ENCODE measurements at places on chromosomes 16 and 17. TPM values are rescaled to one million over a fixed set of nuclear protein-coding genes. Genes with fewer than 3 reads are reported as not detected.

GRCh38 chr17:67633751-67634211 lies 84.0 kb upstream of the NOL11 start:
- peaks cover 12% of the 10 kb centered on the region for H3K4me1 ChIP-seq
- H3K27ac ChIP-seq, result no peak overlapping the region
- H3K4me3 ChIP-seq, result no peak overlapping the region
- no peak for DNase-seq
- H3K36me3 ChIP-seq, result no peaks in the 10 kb centered on the region
- no peaks in the 10 kb centered on the region for H3K27me3 ChIP-seq

DNA sequence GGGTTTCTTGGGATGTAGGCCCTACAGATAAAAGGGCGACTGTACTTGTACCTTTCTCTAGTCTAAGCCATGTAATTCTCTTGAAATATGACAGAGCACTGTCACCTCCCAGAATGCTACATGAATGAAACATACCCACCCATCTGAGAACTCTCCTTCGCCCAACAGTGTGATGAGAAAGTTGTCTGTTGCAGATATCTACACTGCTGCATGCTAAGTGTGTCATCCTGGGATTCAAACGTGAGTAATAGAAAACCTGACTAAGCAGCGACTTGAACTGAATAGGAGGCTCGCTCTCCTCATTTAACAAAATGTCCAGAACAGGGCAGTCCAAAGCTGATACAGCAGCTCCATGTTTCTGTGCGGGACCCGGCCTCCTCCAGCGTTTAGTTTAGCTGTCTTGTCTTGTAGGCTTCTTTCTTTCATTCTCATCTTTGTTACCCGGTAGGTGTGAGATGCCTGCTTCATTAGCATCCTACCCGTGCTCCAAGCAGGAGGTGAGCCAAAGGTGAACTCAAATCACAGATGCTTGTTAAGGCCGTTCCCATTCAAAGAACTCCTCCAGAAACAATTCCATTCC lies 211.9 kb downstream of the PRKCA start:
- H3K27me3 ChIP-seq, result no peaks in the 10 kb centered on the region
- no peak overlapping the region for H3K27ac ChIP-seq
- H3K36me3 ChIP-seq, result no peaks in the 10 kb centered on the region

DNA sequence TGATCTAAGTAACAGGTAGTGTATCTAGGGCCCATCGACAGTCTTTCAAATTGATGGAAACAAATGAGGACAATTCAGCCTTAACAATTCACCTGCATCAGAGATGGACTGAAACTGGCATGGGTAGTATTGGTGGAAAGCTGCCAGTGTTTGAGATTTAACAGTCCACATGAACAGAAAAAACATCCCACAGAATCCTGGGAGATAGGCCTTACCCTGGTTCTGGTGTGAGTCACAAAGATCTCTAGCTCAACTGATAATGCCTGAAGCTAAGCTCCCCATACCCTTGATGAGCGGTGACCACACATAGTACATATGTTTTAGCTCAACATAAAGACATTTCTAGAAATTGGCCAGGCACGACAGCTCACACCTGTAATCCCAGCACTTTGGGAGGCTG lies 21.9 kb downstream of the CRK start:
- DNase-seq, result no peak
- no peak overlapping the region for H3K4me3 ChIP-seq
- H3K4me1 ChIP-seq, result peaks cover 7% of the 10 kb centered on the region
- no peaks in the 10 kb centered on the region for H3K36me3 ChIP-seq
- H3K27ac ChIP-seq, result no peak overlapping the region

Gene TLCD1
- total RNA-seq, result not detected

Gene ASPA
- total RNA-seq, result 1.2 TPM

- H3K4me3 ChIP-seq, result peak overlapping the region; percentile 86
- H3K27ac ChIP-seq, result peak overlapping the region; percentile 69
- peaks cover 2% of the 10 kb centered on the region for H3K4me1 ChIP-seq
- no peaks in the 10 kb centered on the region for H3K36me3 ChIP-seq
- H3K27me3 ChIP-seq, result no peaks in the 10 kb centered on the region
These were observed 29.7 kb downstream of the FAM222B start for GRCh38 chr17:28812748-28813377.

DNA sequence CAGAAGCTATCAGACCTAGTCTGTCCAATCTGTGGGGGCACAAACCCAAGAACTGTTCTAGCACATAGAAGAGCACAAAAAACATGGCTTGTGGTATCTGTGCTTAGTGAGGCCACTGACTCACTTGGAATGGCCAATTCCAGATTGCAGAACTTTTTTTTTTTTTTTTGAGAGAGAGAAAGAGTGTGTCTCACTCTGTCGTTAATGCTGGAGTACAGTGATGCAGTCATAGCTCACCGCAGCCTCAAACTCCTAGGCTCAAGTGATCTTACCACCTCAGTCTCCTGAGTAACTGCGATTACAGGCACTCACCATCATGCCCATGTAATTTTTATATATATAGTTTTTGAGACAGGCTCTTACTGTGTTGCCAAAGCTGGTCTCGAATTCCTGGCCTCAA lies 77.2 kb upstream of the CLEC3A start:
- H3K27ac ChIP-seq, result no peak overlapping the region
- no peaks in the 10 kb centered on the region for H3K27me3 ChIP-seq
- H3K4me1 ChIP-seq, result no peaks in the 10 kb centered on the region
- no peak overlapping the region for H3K4me3 ChIP-seq
- no peaks in the 10 kb centered on the region for H3K36me3 ChIP-seq

GRCh38 chr17:57655553-57655952 lies 89.5 kb downstream of the CCDC182 start:
- no peaks in the 10 kb centered on the region for H3K27me3 ChIP-seq
- H3K36me3 ChIP-seq, result no peaks in the 10 kb centered on the region
- H3K4me1 ChIP-seq, result peaks cover 2% of the 10 kb centered on the region
- no peak overlapping the region for H3K27ac ChIP-seq

DNA sequence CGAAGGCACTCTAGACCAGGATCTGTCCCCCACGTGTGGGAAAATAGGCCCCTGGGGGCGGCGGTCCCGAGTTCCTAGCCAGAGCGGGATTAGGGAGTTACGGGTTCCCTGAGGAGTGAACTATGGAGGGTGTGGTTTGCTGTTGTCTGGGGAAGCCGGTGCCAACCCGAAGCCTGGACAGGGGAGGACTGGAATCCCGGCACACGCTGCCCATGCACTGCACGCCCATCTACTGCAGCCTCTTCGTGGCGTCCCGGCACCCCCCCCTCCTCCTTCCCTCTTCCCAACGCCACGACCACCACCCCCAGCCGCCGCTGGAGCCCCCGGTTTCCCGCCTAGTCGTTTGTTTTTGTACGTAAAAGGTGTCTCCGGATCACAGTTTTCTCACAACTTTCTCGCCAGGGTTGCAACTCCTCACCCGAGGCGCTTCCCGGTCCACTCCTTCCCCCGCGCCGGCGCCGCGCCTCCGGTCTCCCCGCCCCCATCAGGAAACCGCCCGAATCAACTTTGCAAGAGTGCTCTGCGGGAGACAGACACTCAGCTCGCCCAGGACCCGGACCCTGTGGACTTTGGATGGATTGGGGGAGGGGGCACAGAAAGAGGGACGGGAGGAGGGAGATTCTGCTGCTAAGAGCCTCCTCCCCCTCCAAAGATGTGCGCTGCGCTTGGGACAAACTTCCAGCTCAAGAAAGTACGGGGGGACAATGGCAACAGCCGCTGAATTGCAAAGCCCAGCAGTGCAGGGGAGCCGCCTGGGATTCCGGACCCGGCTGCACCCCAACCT lies 1.4 kb upstream of the LHX1 start:
- H3K27ac ChIP-seq, result no peak overlapping the region
- H3K27me3 ChIP-seq, result peaks cover 22% of the 10 kb centered on the region
- no peaks in the 10 kb centered on the region for H3K36me3 ChIP-seq
- no peak for DNase-seq
- H3K4me3 ChIP-seq, result no peak overlapping the region
- peaks cover 16% of the 10 kb centered on the region for H3K4me1 ChIP-seq

- H3K27ac ChIP-seq, result no peak overlapping the region
- H3K4me1 ChIP-seq, result peaks cover 1% of the 10 kb centered on the region
- no peak overlapping the region for H3K4me3 ChIP-seq
- H3K27me3 ChIP-seq, result no peaks in the 10 kb centered on the region
- no peaks in the 10 kb centered on the region for H3K36me3 ChIP-seq
These were observed 20.4 kb downstream of the CDH3 start for GRCh38 chr16:68665501-68665900.

DNA sequence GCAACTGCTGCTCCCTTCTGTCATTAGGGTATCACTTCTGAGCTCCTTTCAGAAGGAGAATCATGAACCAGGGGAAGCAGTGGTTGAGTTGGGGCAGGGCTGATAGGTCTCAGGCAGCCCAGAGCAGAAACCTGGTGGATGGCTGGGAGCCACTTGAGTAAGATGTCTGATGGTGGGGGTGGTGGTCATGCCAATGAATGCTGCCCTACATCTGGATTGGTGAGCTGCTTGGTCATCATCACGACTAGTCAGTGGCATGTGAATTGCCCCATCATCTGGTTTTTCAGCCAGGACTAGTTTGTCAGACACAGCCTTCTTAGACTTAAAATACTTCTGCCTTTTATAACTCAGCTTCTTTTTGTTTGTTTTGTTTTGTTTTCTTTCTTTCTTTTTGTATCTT lies 2.6 kb downstream of the GID4 start:
- H3K27ac ChIP-seq, result no peak overlapping the region
- no peaks in the 10 kb centered on the region for H3K27me3 ChIP-seq
- DNase-seq, result no peak

DNA sequence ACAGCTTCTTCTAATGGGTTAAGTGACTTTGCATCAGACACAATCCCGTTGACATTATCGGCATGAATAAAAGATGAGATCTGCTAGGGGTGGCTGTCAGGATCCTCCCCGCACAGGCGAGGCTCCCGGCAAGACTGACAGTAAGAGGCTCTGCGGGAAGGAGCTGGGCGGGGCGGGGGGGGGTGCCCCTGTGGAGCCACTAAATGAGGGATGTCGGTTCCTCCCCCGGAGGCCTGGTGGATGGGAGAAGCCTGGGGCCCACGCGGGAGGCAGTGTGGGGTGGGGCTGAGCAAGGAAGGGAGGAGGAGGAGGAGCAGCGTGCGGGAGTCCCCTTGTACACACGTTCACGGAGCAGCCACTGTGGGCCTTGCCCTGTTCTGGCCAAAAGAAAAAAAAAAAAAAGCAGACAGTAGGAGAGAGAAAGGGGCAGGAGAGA lies 190.9 kb upstream of the GSE1 start:
- H3K4me1 ChIP-seq, result no peaks in the 10 kb centered on the region
- H3K27ac ChIP-seq, result no peak overlapping the region
- no peaks in the 10 kb centered on the region for H3K27me3 ChIP-seq
- peak; percentile 48 for DNase-seq

DNA sequence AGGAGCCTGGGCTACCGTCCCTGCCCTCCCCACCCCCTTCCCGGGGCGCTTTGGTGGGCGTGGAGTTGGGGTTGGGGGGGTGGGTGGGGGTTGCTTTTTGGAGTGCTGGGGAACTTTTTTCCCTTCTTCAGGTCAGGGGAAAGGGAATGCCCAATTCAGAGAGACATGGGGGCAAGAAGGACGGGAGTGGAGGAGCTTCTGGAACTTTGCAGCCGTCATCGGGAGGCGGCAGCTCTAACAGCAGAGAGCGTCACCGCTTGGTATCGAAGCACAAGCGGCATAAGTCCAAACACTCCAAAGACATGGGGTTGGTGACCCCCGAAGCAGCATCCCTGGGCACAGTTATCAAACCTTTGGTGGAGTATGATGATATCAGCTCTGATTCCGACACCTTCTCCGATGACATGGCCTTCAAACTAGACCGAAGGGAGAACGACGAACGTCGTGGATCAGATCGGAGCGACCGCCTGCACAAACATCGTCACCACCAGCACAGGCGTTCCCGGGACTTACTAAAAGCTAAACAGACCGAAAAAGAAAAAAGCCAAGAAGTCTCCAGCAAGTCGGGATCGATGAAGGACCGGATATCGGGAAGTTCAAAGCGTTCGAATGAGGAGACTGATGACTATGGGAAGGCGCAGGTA lies 762 bp downstream of the CDK12 start:
- H3K4me1 ChIP-seq, result peaks cover 3% of the 10 kb centered on the region
- no peak for DNase-seq
- H3K27me3 ChIP-seq, result no peaks in the 10 kb centered on the region
- H3K4me3 ChIP-seq, result peak overlapping the region; percentile 79

DNA sequence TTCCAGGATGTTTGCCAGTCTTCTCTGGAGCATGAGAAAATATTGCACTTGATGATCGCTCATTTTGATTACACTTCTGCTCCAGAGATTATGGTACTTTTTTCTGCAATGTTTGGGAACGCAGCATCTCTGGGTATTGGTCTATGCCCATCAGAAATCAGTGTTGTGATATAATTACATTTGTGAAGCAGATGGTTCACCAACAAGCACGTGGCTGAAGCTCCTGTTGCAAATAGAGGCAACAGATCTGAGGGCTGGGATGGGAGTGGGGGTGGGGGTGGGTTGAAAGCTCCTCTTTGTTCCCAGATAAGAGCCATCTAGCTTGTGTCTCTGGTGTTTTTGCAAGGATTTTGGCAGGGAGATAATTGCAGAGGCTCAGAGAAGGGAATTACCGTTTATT lies 252.3 kb downstream of the SHISA9 start:
- no peaks in the 10 kb centered on the region for H3K4me1 ChIP-seq
- H3K4me3 ChIP-seq, result no peak overlapping the region
- H3K27me3 ChIP-seq, result no peaks in the 10 kb centered on the region
- H3K36me3 ChIP-seq, result no peaks in the 10 kb centered on the region

DNA sequence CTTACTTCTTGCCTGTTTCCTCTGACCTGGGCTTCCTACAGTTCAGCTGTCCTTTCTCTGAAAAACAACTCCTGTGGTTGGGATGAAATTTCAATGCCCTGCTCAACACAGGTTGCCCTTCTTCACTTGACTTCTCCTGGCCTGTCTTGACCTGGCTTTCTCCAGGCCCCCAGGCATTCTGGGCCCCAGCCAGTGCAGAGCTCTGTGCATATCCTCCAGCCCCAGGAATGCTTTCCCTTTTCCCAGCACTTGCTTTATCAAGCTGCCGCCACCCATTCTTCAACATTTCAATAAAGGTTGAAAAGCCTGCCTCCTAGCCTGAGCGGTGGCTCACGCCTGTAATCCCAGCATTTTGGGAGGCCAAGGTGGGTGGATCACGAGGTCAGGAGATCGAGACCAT lies 10.8 kb downstream of the ODAD4 start:
- H3K4me3 ChIP-seq, result no peak overlapping the region
- H3K4me1 ChIP-seq, result no peaks in the 10 kb centered on the region
- no peaks in the 10 kb centered on the region for H3K36me3 ChIP-seq
- DNase-seq, result no peak

DNA sequence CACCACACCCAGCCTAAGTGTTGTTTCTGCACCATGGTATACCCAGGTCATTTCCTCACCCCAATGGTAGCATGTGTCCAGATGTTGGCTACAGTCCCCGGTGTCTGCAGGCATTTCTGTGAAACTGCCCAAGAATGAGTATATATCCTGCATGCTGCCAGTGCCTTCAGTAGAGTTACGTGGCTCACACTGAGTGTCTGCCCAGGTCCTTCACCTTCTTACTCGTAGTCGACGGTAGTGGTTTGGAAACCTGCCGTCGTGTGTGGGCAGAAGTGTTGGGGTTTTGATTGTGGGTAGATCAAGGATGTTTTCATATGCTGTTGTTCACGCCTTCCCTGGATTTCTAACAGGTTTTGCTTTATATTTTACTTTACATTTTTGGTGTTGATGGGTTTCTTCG lies 16.8 kb downstream of the TCF25 start:
- H3K27me3 ChIP-seq, result no peaks in the 10 kb centered on the region
- H3K36me3 ChIP-seq, result no peaks in the 10 kb centered on the region
- DNase-seq, result no peak
- H3K4me3 ChIP-seq, result no peak overlapping the region
- H3K27ac ChIP-seq, result no peak overlapping the region
- no peaks in the 10 kb centered on the region for H3K4me1 ChIP-seq

Data from ovary (tissue), 10 donors.